NT2/D1 (cell line): ENCODE measurements at places on chromosomes 6 and 20.

- DNase-seq = no peak
Measured at GRCh38 chr6:138956244-138956924, 31.7 kb downstream of the REPS1 start.

DNA sequence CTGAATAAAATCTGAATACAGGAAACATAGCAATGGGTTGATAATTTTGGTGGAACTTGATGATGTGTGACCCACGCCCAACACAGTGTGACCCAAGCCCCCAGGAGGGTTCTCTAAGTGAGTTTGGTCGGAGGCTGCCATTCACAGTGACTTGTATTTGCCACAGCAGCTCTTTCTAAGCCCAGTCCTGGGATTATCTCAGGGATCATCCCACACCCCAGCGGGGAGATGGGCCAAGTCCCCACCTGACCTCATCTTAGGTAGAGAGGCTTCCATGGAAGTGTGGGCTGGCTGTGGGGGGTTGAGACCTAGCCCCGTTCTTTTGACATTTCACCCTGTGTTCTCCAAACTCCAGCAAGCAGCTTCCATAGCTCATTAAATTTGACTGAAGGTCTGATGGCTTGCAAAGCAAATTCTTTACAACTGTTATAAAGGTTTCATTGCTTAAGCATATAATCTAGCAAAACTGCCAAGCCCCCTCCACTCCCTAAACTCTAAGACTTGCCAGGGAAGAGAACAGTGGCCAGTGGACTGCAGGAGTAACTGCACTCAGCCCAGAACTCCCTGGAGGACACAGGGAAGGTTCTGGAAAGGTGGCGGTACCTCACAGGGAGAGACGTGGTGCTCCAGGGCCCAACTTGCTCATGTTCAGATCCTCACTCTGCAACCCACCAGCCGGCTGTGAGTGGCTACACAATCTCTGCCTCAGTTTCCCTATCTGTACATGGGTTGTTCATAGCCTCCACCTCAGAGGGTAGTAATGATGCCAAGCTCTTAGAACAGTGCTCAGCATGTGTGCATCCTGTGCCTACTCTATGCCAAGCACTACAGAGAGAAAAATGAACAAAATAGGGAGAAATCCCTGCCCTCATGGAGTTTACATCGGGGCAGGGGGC lies 1.0 kb upstream of the PCK1 start:
- DNase-seq = no peak

- DNase-seq = no peak
Measured at GRCh38 chr20:37226889-37227288, 34.7 kb downstream of the GHRH start.

GRCh38 chr20:46682063-46682821 lies 7.0 kb downstream of the TP53RK start:
- DNase-seq = no peak

- no peak for DNase-seq
Measured at GRCh38 chr20:60506061-60506460, 547.8 kb downstream of the CDH26 start.

DNA sequence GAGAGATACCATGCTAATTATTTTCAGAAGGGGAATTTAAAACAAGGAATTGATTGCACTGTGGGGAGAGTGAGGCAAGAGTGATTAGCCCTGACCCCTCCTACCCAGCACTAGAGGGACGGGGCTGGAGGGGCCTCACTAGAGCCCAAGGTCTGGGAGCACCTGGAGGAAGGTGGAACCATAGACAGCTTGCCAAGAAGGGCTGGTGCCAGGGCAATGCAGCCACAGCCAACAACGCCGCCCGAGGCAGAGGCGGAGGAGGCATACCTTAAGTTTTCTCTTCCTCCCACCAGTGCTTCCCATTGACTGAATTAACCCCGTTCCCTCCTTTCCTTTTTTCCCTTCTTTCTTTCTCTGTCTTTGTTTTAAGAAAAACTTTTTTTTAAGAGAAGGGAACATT lies 40.0 kb downstream of the IYD start:
- DNase-seq = no peak
